ENCODE measurements at places on chromosomes 1 and 21.

DNA sequence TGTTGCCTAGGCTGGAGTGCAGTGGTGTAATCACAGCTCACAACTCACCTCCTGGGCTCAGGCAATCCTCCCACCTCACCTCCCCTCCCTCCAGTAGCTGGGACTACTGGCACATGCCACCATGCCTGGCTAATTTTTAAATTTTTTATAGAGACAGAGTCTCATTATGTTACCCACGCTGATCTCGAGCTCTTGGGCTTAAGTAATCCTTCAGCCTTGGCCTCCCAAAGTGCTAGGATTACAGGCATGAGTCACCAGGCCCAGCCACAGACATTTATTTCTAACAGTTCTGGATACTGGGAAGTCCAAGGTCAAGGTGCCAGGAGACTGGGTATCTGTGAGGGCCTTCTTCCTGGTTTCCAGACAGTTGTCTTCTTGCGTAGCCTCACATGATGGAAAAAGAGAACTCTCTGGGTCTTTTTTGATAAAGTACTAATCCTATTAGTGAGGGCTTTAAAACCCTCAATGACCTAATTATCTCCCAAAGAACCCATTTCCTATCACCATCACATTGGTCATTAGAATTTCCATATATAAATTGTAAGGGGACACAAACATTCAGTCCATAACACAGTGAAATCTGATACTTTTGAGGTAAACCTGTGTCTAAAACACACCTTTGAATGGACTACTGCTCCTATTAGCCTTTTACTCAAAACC, 67.9 kb downstream of the PHACTR4 start:
- DNase-seq, result no peak

GRCh38 chr1:32249831-32250525, 1.1 kb upstream of the LCK start:
- peak; percentile 64 for DNase-seq

DNA sequence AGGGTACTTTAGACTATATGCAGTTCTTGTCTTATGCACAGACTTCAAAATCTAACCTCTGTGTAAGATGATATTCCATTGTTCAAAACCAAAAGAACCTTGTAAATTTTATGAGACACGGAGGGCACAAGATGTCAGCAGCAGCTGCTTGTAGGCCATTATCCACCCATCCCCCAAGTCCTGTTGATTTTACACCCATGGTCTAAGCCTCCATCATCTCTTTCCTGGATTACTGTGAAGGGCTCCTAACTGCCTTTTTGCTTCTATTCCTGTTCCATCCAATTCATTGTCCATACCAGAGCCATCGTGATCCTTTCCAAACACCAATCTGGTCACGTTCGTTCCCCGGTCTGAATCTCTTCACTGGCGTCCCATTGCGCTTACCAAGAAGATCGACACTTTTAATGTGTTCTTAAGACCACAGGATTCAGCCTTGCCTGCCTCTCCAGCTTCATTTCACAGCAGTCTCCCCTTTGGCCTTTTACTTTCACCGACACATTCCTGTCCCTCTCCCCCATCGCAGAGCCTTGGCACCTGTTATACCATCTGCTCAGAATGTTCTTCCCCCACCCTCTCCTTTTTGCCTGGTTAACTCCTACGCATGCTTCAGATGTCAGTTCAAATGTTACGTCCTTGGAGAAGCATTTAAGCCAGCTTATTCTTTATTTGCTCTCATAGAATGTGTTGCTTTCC, 107.3 kb upstream of the POU3F1 start:
- no peak for DNase-seq

- DNase-seq, result no peak
Observed at GRCh38 chr21:37873655-37874054, 42.6 kb downstream of the KCNJ6 start.

DNA sequence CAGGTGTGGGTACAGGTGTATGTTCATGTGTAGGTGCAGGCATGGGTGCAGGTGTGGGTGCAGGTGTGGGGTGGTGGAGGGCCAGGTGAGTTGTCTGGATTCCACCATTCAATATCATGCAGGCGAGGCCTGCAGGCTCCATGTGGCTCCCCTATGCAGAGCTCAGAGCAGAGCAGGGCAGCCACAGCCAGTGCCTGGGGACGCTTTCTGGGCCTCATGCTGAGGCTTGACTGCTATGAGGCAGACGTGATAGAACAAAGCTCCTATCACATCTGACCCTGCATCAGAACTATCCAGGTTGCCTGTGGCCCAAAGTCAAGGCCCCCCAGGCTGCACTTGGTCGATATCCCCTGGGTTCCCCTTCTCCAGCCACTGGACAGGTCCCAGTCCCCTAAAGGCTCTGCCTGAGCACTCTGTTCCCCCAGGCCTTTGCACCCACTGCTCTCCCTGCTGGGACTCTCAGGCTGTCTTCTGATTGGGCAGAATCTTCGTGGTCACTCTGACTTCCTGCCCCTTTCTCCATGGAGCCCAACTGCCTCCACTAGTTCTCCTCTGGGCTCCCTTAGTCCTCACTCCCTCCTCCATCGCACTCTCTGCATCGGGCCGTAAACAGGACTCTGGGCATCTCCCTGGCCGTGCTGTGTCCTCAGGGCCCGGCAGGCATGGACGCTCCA, 78.6 kb upstream of the ACTL8 start:
- no peak for DNase-seq

DNA sequence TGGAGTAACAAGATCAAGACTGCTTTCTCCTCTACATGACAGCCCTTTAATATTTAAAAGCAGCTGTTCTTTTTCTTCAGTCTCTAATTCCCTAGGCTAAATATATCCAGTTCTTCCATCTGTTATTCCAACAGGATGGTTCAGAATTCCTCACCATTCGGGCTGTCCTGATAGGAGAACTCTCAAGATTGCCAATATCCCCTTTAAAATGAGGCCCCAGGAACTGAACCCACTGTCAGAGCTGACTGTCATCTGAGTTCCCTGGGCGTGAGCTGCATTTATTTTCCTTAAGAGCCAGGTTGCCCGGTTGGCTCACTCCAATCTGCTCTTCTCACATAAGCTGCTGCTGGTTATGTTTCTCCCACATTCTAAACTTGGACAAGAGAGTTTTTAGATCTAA, 177.6 kb downstream of the MIS18A start:
- no peak for DNase-seq

DNA sequence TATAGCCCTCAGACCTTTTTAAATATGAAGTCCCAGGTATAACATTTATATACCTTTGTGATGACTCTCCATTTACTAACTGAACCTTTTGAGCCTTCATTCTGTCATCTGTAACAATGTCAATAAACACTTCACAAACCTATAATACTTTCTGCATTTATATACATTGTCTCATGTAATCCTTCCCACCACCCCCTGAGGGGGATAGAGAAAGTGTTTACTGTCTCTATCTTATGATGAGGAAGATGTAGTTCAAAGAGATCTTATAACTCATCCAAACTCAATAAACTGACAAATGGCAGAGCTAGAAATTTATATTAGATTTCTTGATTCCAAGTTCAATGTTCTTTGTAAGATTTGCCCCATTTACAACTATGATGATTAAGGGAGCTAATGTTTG, 48.3 kb upstream of the CR2 start:
- DNase-seq, result no peak

DNA sequence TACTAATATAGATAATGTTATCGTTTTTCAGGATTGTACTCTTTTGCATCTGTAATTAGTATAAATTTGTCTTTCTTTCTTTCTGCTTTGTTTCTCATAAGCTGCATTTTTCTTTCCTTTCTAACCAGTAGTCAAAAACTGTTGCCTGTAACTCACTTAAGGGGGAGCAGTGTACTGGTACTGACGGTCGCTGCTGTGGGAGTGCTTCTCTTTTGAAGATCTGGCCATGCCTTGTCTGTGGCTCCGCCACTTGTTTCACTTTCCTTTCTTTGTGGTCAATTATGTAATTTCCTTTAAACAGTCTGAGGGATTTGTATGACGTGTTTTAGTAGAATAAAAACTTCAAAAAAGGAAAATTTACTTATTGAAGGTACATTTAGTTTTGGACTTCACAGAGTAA, 37.0 kb downstream of the MIA3 start:
- no peak for DNase-seq

- DNase-seq, result peak; percentile 6
Observed at GRCh38 chr1:152034654-152035538, 1.9 kb downstream of the S100A11 start.

DNA sequence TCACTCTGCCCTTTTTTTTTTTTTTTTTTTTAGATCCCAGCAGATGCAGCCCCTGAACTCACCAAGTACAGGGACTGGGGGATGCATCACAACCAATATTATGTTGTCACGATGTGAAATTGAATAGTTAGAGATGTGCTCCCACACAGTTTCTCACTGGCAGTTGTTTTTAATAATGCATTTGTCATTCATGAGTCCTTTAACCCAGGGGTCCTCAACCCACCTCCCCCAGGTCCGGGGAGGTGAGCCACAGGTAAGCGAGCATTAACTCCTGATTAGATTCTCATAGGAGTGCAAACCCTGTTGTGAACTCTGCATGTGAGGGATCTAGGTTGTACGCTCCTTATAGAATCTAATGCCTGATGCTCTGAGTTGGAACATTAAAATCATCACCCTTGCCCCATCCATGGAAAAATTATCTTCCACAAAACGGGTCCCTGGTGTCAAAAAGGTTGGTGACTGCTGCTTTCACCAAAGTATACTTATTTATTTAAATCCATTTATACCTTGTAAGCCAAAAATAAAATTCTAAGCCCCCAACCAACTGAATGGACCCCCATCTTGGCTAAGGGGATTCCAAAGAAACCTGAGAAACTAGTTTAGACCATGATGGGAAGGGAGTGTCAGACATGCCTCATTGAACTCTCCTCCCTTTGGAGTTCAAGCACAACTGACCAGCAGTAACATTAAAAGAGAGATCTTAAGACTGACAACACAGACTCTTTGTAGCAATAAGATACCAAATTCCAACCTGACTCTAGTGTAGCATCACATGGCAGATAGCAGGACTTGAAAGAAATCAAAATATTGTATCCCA, 119.3 kb upstream of the ATP1A1 start:
- no peak for DNase-seq

DNA sequence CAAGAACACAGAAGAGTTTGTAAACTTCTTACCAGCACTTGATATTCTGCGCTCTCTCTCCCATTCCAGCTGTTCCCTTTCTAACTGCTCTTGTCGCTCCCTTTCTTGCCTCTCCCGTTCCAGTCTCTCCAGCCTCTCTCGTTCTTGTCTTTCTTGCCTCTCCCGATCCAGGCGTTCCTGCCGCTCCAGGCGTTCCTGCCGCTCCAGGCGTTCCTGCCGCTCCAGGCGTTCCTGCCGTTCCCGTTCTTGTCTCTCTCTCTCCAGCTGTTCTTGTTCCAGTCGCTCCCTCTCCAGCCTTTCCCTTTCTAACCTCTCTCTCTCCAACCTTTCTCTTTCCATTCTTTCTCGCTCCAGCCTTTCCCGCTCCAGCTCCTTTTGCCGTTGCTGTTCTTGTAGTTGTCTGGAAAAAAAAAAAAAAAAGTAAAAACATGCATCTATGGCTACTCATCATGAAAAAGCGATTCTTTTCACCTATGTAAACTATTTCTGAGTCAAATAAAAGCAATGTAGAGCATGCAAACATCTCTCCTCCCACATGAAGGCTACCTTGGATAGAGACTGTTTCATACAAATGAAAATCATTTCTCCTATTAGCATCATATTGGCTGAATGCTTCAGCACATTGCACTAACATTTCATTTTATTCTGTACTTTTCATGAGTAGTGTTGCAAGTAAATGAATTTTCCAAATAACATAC, 91.5 kb upstream of the LBR start:
- DNase-seq, result no peak

DNA sequence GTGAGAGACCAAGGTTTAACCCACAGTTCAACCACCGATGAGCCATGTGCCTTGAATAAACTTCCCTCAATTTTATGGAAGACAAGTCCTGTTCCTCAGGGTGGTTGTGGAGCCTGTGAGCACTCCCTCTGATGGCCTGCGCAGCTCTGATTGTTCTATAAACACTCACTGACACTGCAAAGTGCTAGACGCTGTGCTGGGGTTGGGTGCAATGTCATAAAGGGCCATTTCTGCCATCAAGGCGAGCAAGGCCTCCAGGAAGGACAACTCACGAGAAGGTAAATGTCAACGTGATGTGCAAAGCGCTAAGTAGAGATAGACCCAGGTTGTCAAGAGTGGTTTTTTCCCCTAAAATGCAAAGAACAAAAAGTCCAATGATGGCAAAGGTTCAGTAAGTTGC, 75.7 kb upstream of the SYT6 start:
- no peak for DNase-seq

DNA sequence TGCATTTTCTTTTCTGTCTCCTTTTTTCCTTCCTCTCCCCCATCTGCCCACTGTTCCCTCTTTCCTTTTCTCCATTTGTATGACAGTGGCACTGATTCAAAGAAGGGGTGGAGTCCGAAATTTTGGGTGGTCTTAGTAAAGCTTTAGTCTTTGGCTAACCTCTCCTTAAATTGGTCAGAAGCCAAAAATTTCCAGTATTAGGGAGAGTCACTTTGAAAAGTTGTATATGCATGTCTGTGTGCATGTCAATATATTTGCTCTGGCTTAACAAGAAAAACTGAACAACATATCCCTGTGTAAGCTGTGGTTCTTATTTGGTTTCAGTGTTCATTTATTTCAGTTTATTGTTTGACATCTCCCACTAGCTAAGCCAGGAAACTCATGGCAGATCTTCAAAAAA, 314.8 kb upstream of the CXADR start:
- DNase-seq, result no peak

- no peak for DNase-seq
Observed at GRCh38 chr1:112937070-112937469, 18.9 kb downstream of the SLC16A1 start.

DNA sequence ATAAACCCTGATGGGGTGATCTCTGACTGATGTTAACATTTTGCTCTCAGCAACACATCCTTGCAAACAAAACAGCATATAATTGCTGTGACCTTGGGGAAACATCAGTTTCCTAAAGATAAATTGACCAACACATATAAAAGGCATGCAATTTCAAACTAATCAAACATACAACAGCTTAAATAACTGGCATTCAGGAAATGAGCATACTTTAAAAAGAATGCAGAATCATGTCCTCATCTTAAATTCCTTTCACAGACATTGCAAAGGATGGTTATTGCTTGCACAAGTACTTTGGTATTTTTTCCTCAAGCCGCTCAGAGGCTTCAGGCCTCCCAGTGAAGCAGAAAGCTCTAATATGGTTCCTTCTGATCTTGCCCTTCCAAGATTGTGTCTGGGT, 53.4 kb upstream of the RGS18 start:
- no peak for DNase-seq

DNA sequence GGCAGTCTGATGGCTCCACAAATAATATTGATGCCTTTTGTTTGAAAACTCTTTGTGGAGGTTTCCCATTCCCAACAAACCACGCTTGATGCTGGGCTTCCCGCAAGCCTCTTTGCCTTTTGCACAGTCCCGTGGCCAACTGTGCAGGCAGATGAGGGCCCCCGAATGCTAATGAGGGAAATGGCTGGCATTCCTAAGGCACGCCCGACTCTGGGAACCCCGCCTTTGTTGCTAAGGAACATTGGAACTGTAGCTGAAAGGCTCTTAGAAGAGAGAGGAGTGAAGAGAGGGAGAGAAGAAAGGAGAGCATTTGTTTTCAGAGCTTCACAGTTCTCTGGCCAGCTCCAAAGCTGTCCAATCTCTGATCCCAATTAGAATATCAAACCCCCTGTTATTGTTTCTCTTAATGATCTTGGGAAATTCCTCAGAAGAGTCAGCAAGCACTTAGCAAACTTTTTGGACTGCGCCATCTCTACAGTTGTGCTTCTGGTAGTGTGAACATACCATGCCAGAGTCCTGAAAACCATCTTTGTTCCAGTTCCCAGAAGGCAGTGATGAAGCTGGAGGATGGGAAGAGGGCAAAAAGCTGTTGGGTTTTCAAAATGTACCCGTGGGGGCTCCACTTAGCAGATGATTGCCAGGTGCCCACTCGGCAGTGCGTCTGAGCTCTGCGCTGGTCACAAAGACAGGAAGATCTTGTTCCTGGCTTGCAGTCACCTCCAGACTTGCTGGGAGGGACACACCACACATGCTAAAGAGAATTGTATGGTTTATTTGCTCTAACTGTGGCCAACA, 60.1 kb upstream of the CYP2J2 start:
- no peak for DNase-seq
